ENCODE measurements at places on chromosomes 13 and 19. TPM values are rescaled to one million over a fixed set of nuclear protein-coding genes. Genes with fewer than 3 reads are reported as not detected.

The FFAR3 gene
- not detected for total RNA-seq

The FXYD3 gene
- not detected for total RNA-seq

The ZNF554 gene
- total RNA-seq: 0.63 TPM

The PLEKHF1 gene
- total RNA-seq: 1.3 TPM

The FCAR gene
- not detected for total RNA-seq

The SCGB2B2 gene
- 0.05 TPM for total RNA-seq

- DNase-seq: no peak
Observed at GRCh38 chr19:49837009-49837310, 14.0 kb upstream of the PTOV1 start.

DNA sequence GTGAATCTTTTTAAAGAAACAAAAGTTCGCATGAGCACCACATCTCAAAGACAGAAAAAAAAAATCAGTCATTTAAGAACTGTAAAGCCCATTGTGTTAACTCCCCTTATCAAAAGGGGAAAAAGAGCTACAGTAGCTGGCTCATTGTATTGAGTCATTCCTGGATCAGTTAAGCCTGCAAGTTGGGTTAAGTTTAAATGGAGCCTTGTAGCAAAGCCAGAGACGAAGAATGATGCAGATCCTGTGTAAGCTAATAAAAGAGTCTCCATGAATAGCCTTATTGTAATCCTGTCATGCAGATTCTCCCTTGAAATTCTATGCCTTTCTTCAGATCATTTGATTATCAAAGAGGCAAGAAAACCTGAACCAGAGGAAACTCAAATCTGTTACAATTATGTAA, 83.8 kb downstream of the CRYL1 start:
- DNase-seq: no peak

DNA sequence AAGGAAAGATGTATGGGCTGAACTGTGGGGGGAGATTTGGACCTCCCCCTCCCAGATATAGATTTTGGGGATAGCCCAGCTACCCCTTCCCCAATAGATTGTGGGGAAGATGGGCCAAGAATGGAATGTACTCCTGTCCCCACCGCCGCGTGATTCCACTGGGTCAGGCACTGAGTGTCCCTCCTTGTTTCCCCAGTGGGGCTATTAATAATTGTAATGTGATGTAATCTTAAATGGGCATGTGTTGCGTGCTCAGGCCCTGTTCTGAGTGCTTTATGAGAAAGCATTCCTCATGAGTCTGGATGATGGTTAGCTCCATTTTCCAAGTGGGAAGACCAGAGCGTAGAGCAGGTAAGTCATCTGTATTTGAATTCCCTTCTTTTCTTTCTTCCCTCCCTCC, 1.4 kb downstream of the PSMD8 start:
- no peak for DNase-seq

GRCh38 chr13:43387880-43388279, 364.5 kb downstream of the DNAJC15 start:
- no peak for DNase-seq

DNA sequence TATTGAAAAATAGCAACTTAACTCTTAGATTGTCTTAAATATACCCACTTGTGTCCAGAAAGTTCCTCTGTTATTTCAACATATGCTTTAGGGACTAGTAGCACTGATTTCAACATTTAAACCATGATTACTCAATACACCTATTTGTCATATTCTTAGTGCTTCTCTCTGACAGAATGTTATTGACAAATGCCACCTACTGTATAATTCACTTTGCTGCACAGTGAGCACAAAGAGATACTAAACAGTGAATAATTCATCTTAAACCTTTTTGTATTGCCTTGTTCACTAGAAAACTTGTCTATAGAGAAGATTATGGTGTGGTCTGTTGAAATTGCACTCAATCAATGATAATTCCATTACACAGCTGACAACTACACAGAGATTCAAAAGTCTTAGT, 692.6 kb downstream of the PCDH17 start:
- DNase-seq: peak; percentile 7

DNA sequence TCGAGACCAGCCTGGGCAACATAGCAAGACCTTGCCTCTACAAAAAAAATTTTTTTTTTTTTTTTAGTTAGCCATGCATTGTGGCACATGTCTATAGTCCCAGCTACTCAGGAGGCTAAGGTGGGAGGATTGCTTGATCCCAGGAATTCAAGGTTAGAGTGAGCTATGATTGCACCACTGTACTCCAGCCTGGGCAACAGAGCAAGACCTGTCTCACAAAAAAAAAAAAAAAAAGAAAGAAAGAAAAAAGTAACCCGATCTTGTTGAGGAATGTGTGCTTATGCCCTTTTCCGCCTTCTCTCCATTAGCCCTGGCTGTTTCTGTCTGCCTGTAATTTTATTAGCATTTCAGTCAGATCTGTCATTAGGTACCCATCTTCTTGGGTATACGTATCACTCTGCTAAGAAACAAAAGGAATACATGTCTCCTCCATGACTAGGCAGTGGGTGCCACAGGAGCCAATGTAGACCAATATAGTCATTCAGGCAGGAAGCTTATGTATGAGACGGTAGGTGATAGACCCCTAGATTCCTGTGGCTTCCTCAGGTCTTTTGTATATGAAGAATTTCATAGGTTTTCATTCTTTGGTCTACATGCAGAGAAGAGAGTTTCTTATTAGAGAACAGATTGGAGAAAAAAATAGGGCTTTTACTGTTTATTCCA, 59.6 kb upstream of the NPAS1 start:
- DNase-seq: no peak

DNA sequence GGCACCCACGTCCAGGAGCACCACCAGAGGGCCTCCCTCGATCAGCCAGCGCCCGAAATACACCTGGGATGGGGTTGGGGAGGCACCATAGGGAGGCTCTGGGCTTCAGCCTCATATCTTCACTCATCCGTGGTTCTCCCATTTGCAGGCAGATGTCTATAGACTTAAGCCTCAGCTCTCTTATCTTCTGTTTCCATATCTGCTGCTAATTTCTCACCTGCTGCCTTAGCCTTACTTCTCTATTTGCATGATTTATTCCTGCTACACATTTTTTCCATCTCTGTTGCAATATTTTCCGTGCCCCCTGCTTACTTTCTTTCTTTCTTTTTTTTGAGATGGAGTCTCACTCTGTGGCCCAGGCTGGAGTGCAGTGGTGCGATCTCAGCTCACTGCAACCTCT, 5.8 kb downstream of the GYS1 start:
- DNase-seq: no peak

- no peak for DNase-seq
Observed at GRCh38 chr13:42392180-42392579, 120.2 kb downstream of the AKAP11 start.

- no peak for DNase-seq
Observed at GRCh38 chr13:42494157-42494556, 79.8 kb upstream of the TNFSF11 start.

DNA sequence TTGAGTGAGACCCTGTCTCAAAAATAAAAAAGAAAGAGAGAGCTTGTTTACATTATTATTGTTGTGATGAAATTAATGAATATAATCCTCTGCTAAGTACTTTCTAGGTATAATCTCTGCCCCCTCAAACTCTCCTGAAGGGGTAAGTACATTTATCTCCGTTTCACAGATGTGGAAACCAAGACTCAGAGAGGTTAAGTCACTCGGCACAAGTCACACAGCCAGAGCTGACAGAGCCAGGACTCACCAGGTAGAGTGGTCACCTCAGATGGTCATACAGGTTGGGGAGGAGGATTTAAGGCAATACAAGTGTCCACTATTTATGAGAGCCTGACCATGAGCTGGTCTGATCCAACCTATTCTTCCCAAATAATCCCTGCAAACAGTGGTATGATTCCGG, 15.2 kb upstream of the LYPD3 start:
- DNase-seq: no peak

GRCh38 chr13:89865164-89866064, 1482.1 kb upstream of the MIR17HG start:
- no peak for DNase-seq

- no peak for DNase-seq
Observed at GRCh38 chr13:102779436-102780159, 6.0 kb upstream of the TEX30 start.

DNA sequence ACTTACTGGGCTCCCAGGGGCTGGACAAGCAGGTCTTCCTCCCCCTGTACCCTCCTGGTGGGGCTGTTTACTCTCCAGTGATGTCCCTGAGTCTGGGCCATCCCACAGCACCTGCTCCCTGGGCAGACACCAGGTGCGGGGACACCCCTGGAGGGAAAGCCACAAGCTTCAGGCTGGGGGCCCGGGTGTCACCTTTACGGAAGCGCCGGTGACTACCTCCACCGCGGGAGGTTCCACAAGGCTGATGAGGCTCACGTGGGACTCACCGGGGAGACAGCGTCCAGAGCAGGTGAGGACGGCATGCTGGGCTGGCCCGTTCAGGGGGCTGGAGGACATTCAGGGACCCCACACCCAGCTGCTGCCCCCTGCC, 24.9 kb downstream of the NFILZ start:
- no peak for DNase-seq

- DNase-seq: no peak
Observed at GRCh38 chr13:51834581-51835171, 10.3 kb downstream of the TMEM272 start.

- DNase-seq: peak; percentile 96
Observed at GRCh38 chr19:45730368-45731288, at the start of gene FBXO46. Gene FBXO46, minus strand, starts transcription at chr19:45730896. Its CDS starts 17,401 bp downstream, at chr19:45713495.

DNA sequence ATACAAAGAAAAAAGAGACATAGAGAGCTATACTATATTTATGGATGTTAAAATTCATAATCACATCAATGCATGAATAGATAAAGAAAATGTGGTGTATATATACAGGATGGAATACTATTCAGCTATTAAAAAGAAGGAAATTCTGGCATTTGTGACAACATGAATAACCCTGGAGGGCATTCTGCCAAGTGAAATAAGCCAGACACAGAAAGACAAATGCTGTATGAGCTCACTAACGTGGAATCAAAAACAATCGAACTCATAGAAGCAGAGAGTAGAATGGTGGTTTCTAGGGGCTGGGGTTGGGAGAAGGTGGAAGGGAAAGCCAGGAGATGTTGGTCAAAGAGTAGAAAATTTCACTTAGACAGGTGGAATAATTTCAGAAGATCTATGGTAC, 24.0 kb downstream of the UTP14C start:
- no peak for DNase-seq

GRCh38 chr13:28237944-28238343, 99.6 kb downstream of the PAN3 start:
- DNase-seq: no peak
